Activated CD4-positive, alpha-beta T cell treated with anti-CD3 and anti-CD28 coated beads, Interleukin-2, amount 50 U/mL, for 48 hours (primary cell): ENCODE measurements at places on chromosomes 1 and 21.

GRCh38 chr1:234507626-234508387, 28.8 kb upstream of the TARBP1 start:
- DNase-seq = no peak

DNA sequence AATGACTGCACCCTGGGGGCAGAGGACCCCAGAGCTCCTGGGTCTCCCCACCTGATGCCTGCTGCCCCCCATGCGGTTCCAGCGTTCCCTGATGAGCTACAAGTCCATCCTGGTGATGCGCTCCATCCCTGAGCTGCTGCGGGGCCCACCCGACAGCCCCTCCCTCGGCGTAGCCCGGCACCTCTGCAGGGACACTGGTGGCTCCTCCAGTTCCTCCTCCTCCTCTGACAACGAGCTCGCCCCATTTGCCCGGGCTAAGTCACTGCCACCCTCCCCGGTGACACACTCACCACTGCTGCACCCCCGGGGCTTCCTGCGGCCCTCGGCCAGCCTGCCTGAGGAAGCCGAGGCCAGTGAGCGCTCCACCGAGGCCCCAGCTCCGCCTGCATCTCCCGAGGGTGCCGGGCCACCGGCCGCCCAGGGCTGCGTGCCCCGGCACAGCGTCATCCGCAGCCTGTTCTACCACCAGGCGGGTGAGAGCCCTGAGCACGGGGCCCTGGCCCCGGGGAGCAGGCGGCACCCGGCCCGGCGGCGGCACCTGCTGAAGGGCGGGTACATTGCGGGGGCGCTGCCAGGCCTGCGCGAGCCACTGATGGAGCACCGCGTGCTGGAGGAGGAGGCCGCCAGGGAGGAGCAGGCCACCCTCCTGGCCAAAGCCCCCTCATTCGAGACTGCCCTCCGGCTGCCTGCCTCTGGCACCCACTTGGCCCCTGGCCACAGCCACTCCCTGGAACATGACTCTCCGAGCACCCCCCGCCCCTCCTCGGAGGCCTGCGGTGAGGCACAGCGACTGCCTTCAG, 35.5 kb downstream of the TRIM11 start:
- DNase-seq = no peak

DNA sequence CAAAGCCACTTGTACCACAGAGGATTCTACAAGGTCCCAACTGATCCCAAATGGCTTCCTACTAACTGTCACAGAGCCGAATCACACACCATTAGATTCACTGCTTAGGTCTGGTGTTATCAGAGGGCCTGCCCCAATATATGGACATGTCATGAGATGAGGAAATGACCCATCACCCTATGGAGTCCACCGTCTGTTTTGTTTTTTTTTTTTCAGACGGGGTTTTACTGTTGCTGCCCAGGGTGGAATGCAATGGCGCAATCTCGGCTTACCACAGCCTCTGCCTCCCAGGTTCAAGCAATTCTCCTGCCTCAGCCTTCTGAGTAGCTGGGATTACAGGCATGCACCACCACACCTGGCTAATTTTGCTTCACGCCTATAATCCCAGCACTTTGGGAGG, 83.8 kb upstream of the ETS2 start:
- no peak for DNase-seq

- no peak for DNase-seq
Measured at GRCh38 chr1:232344791-232345399, 285.0 kb downstream of the SIPA1L2 start.

- DNase-seq = no peak
Measured at GRCh38 chr1:28887835-28888682, 26.3 kb upstream of the EPB41 start.

DNA sequence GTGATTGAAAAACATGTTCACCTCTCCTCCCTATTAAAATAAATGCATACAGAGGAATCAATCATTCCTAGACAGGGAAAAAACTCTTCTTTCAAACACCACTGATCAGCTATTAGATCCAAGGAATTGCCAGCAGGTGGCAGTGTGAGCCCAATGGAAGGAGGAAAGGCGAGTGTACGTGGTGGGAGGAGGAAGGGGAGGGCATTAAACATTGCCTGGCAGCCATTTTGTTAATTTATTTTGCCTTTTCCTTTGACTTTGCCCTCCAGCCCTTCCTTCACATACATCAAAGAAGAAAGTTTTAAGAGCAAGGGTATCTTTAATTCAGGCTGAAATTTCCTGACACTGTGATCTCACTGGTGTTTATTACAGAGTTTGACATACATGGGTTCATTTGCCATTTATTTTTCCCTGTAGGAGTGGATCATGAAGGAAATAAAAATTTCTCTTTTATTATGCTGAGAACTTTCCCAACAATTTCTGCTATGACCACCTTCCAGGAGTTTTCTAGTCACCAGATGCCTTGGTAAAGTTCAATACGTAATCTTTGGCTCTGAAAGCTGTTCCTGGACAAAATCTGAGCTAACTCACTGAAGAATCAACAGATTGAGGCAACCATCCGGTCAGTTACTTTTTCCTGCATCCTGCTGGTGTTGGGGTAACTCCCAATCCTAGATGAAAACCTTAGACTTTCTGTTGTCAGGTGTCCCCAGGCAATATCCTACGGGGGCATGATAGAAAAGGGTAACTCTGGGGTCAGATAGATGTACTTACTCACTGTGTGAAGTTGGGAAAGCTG, 1.9 kb upstream of the GNAI3 start:
- peak; percentile 93 for DNase-seq

DNA sequence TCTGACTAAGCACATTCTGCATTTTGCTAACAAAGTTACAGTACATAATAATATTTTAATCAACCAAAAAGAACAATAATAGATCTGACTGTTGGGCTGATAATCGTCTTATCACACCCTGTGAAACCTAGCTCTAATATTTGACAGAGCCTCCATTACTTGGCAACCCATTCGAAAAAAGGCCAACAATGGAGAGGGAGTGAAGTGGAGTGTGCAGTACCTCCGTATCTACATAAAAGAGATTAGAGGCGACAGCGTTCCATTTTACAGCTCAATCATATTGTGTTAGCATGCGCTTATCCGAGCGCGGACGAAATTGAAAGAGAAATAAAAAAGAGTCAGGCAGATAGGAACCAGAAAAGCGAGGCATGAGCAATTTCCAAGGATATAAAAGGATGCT, 137.3 kb upstream of the USH2A start:
- DNase-seq = no peak

GRCh38 chr1:108502624-108503023, 52.5 kb downstream of the NBPF6 start:
- DNase-seq = no peak

- no peak for DNase-seq
Measured at GRCh38 chr1:112536561-112536960, 27.8 kb downstream of the WNT2B start.

- no peak for DNase-seq
Measured at GRCh38 chr1:176055398-176055797, 151.7 kb downstream of the COP1 start.

DNA sequence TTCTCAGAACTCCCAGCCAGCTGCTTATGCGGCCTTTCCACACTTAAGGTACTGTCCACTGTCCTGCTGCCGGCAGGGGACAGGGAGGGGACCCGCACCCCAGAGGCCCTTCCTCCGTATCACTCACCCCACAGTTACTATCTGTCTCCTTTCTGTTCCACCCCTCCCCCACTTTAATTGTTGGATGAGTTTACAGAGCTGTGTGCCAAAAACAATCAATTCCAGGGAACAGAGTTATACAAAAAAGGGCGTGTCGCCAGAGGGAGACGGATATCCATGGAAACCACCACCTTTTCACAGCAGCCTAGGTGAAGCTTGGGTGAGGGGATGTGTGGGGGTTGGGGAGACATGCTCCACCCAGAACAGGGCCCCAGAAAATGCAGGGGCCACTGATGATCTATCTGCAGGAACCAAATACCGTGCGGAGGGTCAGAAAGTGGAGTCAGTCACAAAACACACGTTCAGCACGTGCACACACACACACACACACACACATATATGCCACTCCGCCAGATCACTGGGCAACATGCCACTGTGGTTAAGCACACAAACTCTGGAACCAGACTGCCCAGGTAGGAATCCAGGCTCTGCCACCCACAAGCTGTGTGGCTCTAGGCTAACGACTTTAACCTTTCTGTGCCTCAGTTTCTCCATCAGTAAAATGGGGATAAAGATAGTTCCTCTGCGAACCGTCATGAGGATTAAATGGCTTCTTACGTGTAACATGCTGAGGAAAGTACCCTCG, 30.5 kb downstream of the CASZ1 start:
- no peak for DNase-seq

- no peak for DNase-seq
Measured at GRCh38 chr1:50970931-50971582, 1.0 kb downstream of the CDKN2C start.

GRCh38 chr1:178941849-178942248, 71.0 kb upstream of the ANGPTL1 start:
- no peak for DNase-seq

GRCh38 chr1:91872000-91872399, 14.0 kb downstream of the TGFBR3 start:
- DNase-seq = no peak

DNA sequence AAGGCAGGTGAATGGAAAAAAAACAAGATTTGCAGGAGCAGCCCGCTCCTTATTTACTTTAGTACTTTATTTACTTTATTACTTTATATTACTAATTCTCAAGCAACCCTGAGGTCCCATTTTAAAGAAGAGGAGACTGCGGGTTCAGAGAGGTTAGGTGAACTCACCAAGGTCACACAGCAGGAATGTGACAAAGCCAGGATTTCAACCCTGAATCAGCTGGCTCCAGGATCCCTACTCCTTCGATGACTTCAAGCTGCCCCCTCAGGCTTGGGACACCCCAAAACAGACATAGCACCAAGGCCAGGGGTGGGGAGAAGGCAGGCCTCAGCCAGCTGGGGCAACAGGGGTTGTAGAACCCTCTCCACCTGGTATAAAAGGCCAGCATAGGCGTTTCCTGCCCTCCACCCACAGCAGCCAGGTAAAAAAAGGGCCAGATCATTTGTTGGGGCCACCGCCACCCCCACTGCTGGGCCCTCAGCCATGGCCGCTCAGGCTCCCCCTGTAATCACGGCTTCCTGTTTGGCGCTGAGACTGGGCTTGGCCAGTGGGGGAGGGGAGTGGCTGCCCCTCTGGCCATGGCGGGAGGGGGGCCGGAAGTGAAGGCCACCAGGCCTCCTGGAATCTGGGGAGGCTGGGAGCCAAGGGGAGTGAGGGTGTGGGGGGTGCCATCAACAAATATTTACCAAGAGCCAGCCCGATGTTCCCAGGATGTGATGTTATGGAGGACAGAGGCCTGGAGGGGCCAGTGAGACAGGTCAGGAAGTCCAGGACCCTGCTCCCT, 6.6 kb downstream of the SDC3 start:
- no peak for DNase-seq

DNA sequence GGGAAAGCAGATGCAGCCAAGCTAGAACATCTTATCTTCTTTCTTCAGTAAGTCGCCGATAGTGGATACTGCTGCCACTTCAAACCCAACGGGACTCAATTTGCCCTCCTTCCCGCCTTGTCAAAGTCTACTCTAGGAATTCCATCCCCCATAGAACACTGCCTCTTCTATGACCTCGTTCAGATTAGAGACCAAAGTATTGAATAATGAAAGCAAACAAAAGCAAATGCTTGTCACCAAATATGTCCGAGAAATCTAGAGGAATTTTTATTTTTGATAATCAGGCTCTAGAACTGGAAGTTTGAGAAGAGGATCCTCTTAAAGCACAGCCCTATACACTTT, 853 bp upstream of the RRAGC start:
- DNase-seq = no peak

GRCh38 chr1:167562702-167563101, 9.1 kb upstream of the CREG1 start:
- DNase-seq = no peak

DNA sequence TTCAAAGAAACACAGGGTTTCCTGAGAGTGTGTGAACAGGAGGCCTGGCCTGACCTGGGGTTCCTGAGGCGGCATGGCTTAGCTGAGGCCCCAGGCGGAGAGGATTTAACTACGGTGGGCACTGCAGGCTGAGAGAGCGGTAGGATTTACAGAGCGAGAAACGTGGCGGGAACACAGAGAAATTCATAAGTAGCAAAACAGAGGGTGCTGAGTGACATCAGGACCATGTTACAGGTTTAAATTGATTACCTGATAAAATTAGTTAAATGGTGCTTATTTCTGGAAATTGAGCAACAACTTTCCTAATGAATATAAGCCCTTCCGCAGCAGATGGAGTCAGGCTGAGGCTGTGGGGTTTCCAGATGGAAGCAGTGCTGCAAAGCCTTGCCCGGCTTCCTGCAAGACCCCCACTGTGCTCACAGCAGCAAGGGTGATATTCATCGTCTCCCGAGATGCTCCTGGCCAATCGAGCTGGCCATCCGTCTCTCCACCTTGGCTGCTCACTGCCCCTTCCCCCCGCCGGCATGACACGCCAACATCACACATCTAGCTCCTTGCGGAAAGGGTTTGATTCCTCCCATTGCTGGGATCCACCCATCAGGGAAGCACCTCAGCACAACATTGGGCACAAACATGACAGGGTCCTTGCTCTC, 69.4 kb upstream of the MORC3 start:
- no peak for DNase-seq

GRCh38 chr1:222090103-222090502, 348.2 kb upstream of the DUSP10 start:
- no peak for DNase-seq

DNA sequence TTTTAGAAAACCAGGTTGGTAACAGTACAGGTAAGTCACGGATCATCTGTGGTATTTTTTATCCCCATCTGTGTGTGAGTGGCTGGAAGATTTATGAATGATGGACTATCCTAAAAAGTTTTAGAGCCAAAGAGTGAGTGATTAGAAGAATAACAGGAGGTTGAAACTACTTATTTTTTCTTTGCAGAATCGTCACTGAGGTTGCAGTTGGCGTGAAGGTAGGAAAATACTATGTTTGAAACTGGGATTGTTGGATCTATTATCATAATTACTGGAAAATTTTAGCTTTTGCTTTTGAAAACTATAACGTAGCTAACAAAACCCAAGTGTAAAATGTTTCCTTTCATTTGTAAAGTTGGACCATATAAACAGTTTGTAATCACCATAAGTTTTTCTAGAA, 1.8 kb downstream of the PTBP2 start:
- DNase-seq = no peak

DNA sequence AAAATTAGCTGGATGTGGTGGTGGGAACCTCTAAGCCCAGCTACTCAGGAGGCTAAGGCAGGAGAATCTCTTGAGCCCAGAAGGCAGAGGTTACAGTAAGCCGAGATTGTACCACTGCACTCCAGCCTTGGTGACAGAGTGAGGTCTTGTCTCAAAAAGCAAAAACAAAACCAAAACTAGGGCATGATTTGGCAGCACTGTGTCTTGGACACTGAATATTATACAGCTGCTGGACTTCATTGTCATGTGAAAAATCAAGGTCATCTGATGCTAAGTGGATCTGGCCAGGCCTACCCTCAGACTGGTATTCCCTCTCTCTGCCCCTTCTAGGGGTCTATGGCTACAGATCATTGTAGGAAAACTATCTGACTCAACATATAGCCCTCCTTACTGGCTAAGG, 55.2 kb upstream of the MRPS6 start:
- DNase-seq = no peak

- no peak for DNase-seq
Measured at GRCh38 chr21:42599962-42600361, 53.5 kb upstream of the PDE9A start.
